AML-193 (cell line): ENCODE measurements at places on chromosomes 11 and 22.

DNA sequence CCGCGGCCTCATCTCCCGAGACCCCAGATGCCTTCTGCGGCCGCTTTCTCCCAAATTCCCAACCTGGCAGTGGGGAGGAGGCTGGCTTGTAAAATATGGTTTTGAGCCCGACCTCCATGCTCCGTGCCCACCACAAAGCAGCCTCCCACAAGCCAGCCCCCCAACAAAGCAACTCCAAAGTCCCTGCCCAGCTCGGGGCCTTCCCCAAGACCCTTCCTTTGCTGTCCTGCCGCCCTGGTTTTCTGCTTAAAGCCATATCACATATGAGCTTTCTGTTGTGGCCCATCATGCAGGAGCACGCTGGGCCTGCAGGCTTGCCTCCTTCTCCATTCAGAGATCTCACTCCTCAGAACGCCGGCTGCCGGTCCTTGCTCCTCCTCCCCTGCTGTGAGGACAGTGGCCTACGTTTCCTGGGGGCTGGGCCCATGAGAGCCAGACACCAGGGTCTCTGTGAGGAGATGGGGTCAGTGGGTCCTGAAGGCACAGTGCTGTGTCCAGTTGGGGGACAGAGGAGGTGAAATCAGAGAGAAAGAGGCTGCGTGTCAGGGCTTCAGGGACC is 680.0 kb downstream of the BRD1 start:
- DNase-seq: no peak

- no peak for DNase-seq
These were observed 658.7 kb downstream of the JRKL start for GRCh38 chr11:97048481-97048880.

GRCh38 chr22:32522237-32522636 is 47.6 kb downstream of the FBXO7 start:
- no peak for DNase-seq

DNA sequence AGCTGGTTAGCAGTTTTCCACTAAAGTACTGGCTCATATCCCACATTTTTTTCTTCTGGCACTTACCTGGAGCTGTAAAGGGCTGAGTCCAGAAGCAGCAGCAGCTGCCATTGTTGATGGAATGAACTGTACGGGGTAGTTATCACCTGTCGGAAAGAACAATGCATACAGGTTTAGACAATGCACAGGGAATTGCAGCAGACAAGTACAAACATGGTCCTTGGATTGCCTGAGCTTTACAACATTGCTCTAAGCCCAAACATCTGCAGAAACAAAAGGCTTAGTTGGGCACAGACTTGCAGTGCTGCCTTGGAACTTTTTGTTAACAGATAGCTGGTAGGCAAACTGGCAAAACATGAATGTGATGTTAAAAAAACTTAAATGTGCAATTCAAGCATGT is 258.8 kb downstream of the SOX6 start:
- no peak for DNase-seq

GRCh38 chr11:130511765-130512164 is 63.3 kb downstream of the ADAMTS15 start:
- DNase-seq: no peak

- no peak for DNase-seq
These were observed 30.8 kb upstream of the CELSR1 start for GRCh38 chr22:46568102-46568809.

DNA sequence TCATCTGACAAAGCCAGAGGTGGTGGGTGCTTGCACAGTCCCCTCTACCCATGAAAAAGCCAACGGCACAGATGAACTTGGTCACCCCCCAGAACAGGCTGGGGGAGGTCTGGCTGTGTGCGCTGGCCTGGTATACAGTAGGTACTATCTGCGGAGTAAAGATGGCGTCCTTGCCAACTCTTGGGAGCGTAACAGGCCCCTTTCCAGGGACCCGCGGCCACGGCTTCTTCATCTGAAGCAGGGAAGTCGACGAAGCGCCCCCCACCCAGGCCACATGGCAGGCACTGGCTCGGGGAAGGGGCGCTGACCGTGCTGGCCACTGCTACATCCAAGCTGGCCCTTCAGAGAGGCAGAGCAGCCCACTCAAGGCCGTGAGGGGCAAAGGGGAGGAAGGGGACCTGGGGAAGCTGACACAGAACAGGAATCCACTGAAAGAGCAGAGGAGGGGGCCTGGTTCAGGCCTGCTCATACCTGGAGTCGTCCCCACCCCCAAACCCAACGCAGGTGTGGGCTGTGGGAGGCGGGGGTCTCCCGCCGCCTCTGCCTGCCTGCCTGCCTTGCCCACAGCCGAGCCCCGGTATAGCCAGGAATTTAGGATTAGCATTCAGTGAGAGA is 75.7 kb downstream of the CELSR1 start:
- no peak for DNase-seq

DNA sequence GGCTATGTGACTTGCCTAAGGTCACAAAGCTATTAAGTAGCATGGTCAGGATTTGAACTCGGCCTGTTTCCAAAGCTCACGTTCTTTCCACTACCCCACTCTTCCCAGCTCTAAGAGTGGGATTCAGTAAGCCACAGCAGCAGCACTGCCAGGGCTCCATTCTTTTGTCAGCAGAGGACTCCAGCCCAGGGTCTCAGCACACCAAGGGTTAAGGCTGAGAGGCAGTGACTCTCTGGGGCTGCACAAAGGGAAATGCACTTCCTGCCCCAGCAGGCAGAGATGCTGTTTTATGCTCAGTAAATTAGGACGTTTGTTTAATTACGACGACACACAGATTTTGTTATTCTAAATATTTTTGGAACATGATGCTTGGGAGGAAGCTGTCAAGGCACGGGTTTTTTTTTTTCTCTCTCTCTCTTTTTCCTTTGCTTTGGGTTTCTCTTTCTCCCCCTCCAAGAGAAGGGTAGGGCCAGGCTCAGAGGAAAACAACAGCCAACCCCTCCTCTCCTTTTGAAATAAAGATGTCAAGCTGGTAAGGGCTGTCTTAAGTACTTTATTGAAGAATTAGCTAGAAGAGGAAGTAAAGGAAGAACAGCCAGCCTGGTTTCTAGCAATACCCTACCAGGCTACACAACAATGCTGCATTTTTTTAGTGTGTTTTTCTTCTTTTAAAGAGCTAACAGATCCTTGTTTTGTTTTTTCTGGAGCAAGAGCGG is 2.8 kb downstream of the MYH9 start:
- peak; percentile 59 for DNase-seq

- no peak for DNase-seq
These were observed 72.5 kb downstream of the SWAP70 start for GRCh38 chr11:9736365-9736764.

DNA sequence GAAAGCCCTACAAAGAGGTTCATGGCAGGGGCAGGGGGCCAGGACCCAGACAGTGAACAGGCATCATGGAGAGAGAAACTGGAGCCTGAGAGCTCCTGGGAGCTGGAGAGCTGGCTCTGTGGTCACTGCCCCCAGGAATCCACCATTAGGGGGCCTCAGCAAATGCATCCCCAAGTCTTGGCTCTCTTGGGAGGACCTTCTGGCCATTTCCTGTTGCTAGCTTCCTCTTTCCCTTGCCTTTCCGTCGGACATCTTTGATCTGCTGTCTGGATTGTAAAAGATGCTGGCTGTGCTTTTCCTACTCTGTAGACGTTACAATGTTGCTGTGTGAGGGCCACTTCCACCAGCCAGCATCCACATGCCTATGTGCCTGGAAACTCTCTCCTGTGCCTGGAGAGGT is 7.1 kb upstream of the CRYBB2 start:
- no peak for DNase-seq

- no peak for DNase-seq
These were observed 19.1 kb upstream of the IL18BP start for GRCh38 chr11:71979602-71980001.

- DNase-seq: no peak
These were observed 11.1 kb downstream of the MRPL21 start for GRCh38 chr11:68892576-68892975.

GRCh38 chr11:134466156-134466555 is 54.1 kb upstream of the B3GAT1 start:
- no peak for DNase-seq

- no peak for DNase-seq
These were observed 422.3 kb downstream of the SOX6 start for GRCh38 chr11:15933886-15934625.

- no peak for DNase-seq
These were observed 10.9 kb upstream of the FCHSD2 start for GRCh38 chr11:73152861-73153483.

- no peak for DNase-seq
These were observed 132.2 kb upstream of the NECTIN1 start for GRCh38 chr11:119861160-119861559.

DNA sequence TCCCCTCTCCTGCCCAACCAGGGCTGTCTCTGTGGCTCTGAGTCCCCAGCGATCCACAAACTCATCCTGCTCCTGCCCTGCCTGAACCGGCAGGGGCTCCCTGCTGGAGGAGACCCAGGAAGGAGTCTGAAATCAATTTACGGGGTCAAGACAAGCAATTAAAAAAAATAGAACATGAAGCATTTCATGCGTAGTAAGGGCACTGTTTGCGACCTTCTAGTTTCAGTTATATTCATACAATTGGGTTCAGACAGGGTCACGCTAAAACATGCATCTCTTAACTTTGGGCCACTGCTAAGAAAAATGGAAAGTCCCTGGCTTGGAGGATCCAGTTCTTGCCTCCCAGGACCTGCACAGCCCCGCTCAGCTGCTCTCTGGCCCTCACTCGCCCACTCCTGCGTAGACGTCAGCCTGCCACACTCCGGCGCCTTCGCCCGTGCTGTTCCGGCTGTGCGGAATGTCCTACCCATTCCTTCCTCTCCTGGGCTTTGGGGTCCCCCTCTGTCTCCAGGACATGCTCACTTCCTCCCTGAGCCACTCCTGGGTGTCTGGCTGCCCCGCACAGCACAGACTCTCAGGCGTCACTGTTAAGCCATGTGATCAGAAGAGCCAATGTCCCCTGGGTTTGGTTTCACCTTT is 12.8 kb downstream of the NFAM1 start:
- DNase-seq: no peak

DNA sequence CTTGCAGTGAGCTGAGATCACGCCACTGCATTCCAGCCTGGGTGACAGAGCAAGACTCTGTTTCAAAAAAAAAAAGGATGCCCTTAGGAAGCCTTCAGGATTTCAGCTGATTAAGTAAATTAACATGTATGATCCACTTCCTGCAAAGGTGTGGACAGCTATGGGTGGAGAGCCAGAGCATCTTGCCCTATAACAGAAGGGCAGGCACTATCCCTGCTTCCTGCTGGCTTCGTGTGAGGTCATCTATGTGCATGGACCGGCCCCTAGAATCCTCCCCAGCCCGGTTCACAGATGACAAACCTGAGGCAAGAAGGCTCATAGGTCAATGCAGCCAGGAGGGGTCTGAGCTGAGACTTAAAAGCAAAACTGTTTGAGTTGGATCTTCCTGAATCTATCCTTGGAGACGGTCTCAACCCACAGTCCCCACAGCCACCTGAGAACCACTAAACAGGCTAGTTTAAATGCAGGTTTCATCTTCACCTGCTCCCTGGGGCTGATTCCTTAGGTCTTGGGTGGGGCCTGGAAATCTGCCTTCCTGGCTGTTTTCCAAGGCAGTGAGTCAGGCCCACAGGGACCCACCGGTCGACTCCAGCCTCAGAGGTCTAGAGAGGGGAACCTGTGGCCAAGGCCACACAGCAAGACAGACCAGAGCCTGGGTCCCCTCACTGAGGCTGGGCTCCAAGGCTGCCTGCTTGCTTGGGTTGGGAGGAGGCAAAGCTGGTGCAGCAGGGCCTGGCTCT is 55.2 kb upstream of the MPEG1 start:
- no peak for DNase-seq

DNA sequence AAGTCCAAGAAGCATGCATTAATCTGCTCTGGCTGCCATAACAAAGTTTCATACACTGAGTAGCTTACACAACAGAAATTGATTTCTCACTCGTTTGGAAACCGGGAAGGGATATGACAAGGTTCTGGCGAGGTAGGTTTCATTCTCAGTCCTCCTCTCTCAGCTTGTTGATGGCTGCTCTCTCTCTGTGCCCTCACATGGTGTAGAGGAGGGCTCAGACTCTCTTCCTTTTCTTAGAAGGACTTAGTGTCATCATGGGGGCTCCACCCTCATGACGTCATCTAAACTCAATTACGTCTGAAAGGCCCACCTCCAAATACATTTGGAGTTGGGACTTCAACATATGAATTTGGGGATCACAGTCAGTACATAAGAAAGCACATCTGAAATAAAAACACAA is 18.6 kb downstream of the GLYATL1 start:
- DNase-seq: no peak

DNA sequence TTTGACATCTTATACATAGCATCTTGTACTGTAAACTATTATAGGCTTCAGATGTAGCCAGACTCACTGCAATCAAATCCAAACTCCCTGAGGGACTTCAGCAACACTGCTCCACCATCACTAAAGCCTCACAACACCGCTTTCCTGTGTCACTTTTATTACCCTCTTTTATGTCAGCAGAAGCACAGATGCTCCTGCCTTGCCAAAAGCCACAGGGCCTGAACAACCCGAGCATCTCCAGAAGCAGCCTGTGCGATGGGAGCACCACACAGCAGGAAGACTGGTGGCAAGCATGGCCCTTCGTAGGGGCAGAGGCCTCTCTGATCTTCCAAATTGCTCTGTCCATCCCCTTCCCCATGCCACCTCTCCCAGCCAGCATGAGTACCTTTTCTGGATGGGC is 22.9 kb downstream of the TMEM123 start:
- DNase-seq: no peak

DNA sequence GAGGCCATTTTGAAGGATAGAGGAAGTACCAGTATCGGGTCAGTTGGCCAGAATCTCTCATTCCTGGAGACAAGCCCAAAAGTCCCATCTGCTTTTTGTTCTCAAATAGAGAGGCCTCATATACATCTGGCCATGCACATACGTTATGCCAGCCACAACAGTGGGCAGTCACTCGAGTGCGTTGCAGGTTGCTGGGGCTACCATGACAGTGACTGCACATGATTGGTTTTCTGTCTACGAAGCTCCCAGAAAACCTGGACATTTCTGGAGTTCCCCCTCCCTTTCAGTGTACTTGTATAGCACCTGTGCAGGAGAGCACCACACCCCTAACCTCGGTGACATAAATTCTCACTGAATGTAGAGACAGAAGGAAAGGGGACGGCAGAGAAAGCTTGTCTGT is 62.1 kb downstream of the C22orf31 start:
- DNase-seq: no peak

GRCh38 chr11:1458340-1459218 is 28.0 kb downstream of the MOB2 start:
- DNase-seq: no peak

DNA sequence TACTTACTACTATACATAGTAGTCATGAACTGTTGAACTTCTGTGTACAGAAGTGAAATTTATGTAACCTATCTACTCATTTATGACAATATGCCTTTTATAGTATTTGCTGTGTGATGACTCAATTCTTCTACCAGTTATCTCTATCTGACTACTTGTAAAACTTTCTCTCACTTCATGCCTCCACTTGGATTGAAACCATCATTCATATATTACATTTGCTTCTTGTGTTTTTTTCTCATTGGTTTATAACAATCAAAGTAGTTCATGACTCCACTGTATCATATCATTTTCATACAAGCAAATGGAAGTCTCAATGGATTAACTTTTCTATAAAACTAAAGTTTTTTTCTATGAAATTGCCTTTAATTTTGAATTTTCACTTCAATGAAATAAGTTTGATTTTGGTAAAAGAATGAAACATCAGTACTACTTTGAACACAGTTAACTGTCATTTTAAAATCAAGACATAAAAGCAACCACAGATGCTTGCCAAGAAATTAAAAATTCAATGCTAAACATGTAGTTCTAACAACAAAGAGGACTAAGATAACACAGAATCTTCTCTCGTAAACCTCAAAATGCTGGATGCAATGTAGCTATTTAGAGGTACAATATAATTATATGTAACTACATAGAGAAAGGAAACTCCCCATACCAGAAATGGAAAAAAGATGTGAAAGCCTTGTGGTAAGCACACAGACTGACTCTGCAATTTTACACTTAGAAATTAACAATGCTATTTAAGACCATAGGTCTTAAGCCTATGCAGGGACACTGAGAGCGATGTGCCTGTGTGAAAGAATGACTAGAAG is 27.6 kb upstream of the EXPH5 start:
- DNase-seq: no peak
